Activated CD8-positive, alpha-beta memory T cell treated with anti-CD3 and anti-CD28 coated beads, Interleukin-2, amount 10 ng/mL, durations not matched to agents 7 days and 5 days (primary cell): ENCODE measurements at places on chromosomes 12 and 14. TPM values are rescaled to one million over a fixed set of nuclear protein-coding genes. Genes with fewer than 3 reads are reported as not detected.
A peak's percentile ranks its signal among the peaks of the same experiment; 100 is the strongest.

Gene KRT75
- total RNA-seq = not detected

GRCh38 chr14:90421632-90422020, 24.8 kb downstream of the CALM1 start:
- no peaks in the 10 kb centered on the region for H3K4me1 ChIP-seq
- DNase-seq = no peak
- no peaks in the 10 kb centered on the region for H3K36me3 ChIP-seq
- no peaks in the 10 kb centered on the region for H3K27me3 ChIP-seq
- H3K27ac ChIP-seq = no peak overlapping the region

DNA sequence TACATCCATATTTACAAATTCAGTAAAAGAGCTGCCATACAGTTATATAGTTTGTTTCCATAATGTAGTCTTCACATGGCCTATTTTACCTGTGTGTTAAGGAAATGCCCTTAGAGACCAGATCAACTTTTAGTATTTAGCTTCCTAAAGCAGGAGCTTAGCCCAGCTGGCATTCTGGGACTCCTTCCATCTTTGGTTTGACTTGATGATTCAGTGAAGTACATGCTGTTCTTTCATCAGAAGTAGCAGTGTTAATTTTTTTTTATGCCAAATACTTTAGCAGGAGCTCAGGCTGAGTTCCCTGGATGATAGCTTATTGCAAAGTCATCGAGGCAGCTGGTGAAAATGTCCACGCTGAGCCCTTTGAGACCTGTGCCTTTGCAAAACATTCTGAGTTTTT, 101.0 kb downstream of the FOXG1 start:
- H3K36me3 ChIP-seq = no peaks in the 10 kb centered on the region
- H3K27ac ChIP-seq = no peak overlapping the region
- no peak for DNase-seq
- H3K4me3 ChIP-seq = no peak overlapping the region
- H3K27me3 ChIP-seq = no peaks in the 10 kb centered on the region

DNA sequence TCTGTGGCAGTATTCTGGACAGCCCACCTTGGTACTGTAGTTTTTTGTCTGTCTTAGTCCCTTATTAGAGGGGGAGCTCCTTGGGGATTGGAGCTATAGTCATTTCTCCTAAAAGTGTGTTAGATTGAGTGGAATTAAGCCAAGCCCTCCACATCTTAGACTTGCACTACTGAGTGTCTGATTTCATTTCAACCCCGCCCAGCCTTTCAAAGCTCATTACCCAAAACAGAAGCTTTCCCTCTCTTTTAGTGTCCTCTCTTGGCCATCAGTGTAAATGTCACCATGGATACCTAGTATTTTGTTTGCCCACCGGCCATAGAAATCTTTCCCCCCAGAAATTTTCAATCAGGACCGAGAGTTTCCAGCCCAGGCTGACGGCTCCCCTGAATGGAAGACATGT, 74.5 kb downstream of the LRRC74A start:
- peaks cover 7% of the 10 kb centered on the region for H3K27me3 ChIP-seq
- no peak overlapping the region for H3K4me3 ChIP-seq
- no peak overlapping the region for H3K27ac ChIP-seq
- H3K4me1 ChIP-seq = peaks cover 10% of the 10 kb centered on the region
- no peak for DNase-seq
- no peaks in the 10 kb centered on the region for H3K36me3 ChIP-seq

GRCh38 chr14:31326111-31326510, 94.2 kb downstream of the HEATR5A start:
- no peaks in the 10 kb centered on the region for H3K4me1 ChIP-seq
- no peak overlapping the region for H3K27ac ChIP-seq
- no peak overlapping the region for H3K4me3 ChIP-seq
- H3K27me3 ChIP-seq = no peaks in the 10 kb centered on the region
- peaks cover 8% of the 10 kb centered on the region for H3K36me3 ChIP-seq

DNA sequence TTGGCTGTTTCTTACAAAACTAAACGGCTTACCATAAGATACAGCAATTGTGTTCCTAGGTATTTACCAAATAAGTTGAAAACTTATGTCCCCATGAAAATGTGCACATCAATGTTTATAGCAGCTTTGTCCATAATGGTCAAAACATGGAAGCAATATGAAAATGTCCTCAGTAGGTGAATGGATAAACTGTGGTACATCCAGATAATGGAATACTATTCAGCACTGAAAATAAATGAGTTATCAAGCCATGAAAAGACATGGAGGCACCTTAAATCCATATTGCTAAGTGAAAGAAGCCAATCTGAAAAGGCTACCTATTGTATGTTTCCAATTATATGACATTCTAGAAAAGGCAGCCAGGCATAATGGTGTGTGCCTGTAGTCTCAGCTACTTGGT, 40.7 kb downstream of the CFL2 start:
- H3K36me3 ChIP-seq = no peaks in the 10 kb centered on the region
- peaks cover 1% of the 10 kb centered on the region for H3K4me1 ChIP-seq
- no peak overlapping the region for H3K4me3 ChIP-seq
- peaks cover 5% of the 10 kb centered on the region for H3K27me3 ChIP-seq
- no peak overlapping the region for H3K27ac ChIP-seq

Gene SMOC1
- not detected for total RNA-seq

DNA sequence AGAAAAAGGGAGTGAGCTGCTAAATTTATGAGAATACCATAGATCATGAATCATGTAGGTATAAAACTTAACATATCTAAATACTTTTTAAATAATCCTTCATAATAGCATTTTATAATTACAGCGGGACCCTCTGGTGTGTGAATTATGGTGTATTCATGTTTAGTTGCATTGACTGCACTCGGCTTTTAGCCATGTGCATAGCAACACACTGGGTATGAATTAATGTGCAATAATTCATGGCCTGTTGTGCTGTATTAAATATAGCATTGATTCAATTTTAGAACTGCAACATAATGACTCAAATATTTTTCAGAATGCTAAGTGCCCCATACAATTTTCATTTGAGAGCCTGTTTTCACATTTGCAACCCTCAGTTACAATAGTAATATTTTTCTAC, 249.6 kb upstream of the G2E3 start:
- no peaks in the 10 kb centered on the region for H3K4me1 ChIP-seq
- H3K36me3 ChIP-seq = no peaks in the 10 kb centered on the region
- no peaks in the 10 kb centered on the region for H3K27me3 ChIP-seq
- DNase-seq = no peak

GRCh38 chr12:16076557-16076956, 165.4 kb downstream of the DERA start:
- DNase-seq = no peak
- no peaks in the 10 kb centered on the region for H3K36me3 ChIP-seq
- peaks cover 4% of the 10 kb centered on the region for H3K27me3 ChIP-seq
- no peak overlapping the region for H3K4me3 ChIP-seq

Gene KRT74
- not detected for total RNA-seq

DNA sequence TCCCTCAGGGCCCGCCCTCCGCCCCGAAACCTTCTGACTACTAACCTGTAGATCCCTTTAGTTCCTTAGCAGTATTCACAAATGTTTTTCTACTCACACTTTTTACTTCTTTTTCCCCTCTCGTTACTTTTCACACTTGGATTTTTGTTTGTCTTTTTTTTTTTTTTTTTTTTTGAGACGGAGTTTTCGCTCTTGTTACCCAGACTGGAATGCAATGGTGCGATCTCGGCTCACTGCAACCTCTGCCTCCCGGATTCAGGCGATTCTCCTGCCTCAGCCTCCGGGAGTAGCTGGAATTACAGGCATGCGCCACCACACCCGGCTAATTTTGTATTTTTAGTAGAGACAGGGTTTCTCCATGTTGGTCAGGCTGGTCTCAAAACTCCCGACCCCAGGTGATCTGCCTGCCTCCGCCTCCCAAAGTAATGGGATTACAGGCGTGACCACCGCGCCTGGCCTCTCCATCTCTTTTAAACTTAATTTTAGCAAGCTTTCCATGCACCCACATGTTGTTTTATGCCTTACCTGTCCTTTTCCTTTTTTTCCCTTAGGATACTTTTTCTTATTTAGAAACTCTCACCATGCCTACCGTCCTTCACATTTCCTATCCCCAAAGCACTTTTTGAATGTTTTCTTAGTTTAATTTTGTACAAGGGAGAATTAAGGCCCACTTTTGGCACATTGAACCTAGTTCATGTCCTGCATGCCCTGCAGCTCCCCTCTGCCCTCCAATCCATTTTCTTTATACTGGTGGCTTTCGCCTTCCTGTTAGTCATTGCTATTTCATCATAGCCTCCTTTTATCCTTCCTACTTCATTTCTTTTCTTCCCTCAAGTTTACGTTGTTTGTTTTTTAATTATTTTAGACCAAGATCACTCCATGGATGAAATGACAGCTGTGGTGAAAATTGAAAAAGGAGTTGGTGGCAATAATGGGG, 1.1 kb downstream of the SP1 start:
- peak overlapping the region; percentile 87 for H3K27ac ChIP-seq
- peaks cover 33% of the 10 kb centered on the region for H3K36me3 ChIP-seq
- DNase-seq = peak; percentile 45

- H3K4me1 ChIP-seq = no peaks in the 10 kb centered on the region
- no peaks in the 10 kb centered on the region for H3K36me3 ChIP-seq
- no peak for DNase-seq
- no peaks in the 10 kb centered on the region for H3K27me3 ChIP-seq
These were observed 196.4 kb downstream of the RASSF9 start for GRCh38 chr12:85639834-85640233.

GRCh38 chr14:31380106-31380505, 40.2 kb downstream of the HEATR5A start:
- H3K4me1 ChIP-seq = peaks cover 7% of the 10 kb centered on the region
- peaks cover 3% of the 10 kb centered on the region for H3K36me3 ChIP-seq
- H3K4me3 ChIP-seq = no peak overlapping the region
- H3K27ac ChIP-seq = no peak overlapping the region
- H3K27me3 ChIP-seq = no peaks in the 10 kb centered on the region
- DNase-seq = no peak

- H3K4me3 ChIP-seq = no peak overlapping the region
- H3K27ac ChIP-seq = no peak overlapping the region
- peaks cover 55% of the 10 kb centered on the region for H3K36me3 ChIP-seq
- DNase-seq = no peak
- H3K27me3 ChIP-seq = no peaks in the 10 kb centered on the region
- H3K4me1 ChIP-seq = peaks cover 5% of the 10 kb centered on the region
These were observed 6.8 kb upstream of the MAGOHB start for GRCh38 chr12:10620078-10620779.

Gene SLC6A15
- total RNA-seq = not detected

GRCh38 chr12:54401119-54401518, 16.6 kb upstream of the ZNF385A start:
- no peaks in the 10 kb centered on the region for H3K27me3 ChIP-seq
- DNase-seq = no peak
- H3K4me1 ChIP-seq = peaks cover 26% of the 10 kb centered on the region
- no peak overlapping the region for H3K27ac ChIP-seq

GRCh38 chr14:26835979-26836570, 238.2 kb upstream of the NOVA1 start:
- no peak for DNase-seq
- no peaks in the 10 kb centered on the region for H3K36me3 ChIP-seq
- no peaks in the 10 kb centered on the region for H3K4me1 ChIP-seq
- no peaks in the 10 kb centered on the region for H3K27me3 ChIP-seq

GRCh38 chr14:22991852-22992251, 9.5 kb upstream of the AJUBA start:
- H3K27ac ChIP-seq = no peak overlapping the region
- no peak overlapping the region for H3K4me3 ChIP-seq
- no peaks in the 10 kb centered on the region for H3K27me3 ChIP-seq
- peaks cover 4% of the 10 kb centered on the region for H3K36me3 ChIP-seq
- DNase-seq = no peak
- no peaks in the 10 kb centered on the region for H3K4me1 ChIP-seq

Gene WNK1
- total RNA-seq = 199 TPM

- H3K36me3 ChIP-seq = no peaks in the 10 kb centered on the region
- H3K4me1 ChIP-seq = peaks cover 40% of the 10 kb centered on the region
- H3K4me3 ChIP-seq = no peak overlapping the region
- H3K27ac ChIP-seq = no peak overlapping the region
- DNase-seq = no peak
These were observed 52.2 kb downstream of the SPPL3 start for GRCh38 chr12:120851944-120852343.

- no peak overlapping the region for H3K4me3 ChIP-seq
- peaks cover 6% of the 10 kb centered on the region for H3K36me3 ChIP-seq
- no peak overlapping the region for H3K27ac ChIP-seq
- no peak for DNase-seq
- H3K27me3 ChIP-seq = peaks cover 19% of the 10 kb centered on the region
These were observed 85.2 kb upstream of the MAX start for GRCh38 chr14:65187421-65188049.

DNA sequence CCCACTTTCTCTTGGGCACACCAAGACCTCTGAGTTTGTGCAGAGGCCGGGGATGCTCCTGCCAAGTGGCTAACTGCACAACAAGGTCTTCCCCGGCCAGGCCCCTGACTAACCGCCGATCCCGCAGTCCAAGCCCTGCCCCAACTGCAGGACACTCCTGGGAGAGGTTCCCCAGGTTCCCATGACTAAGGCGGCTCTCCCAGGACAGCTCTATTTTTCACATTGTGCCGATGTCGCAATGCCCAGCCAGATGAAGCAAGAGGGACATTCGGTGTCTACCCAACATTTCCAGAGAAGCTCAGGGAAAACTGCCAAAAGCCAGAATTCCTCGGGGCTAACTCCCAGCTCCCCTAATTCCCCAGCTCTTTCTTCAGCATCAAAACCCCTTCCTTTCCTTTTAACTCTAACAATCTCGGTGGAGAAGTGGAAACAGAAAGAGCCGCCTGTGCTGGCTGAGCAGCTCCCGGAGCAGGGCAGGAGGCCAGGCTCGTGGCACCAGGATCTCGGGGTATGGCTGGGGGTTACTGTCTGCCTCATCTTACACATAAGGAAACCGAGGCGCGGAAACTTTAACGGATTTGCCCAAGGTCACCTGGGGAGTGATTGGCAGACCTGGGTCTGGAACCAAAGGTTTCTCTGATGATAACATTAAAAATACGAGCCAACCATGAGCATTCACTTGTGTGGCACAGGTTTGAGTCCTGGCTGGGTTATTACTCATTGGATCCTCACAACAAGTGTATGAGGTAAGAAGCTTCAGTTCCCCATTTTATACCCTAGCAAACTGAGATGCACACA, 318.2 kb downstream of the BCL11B start:
- H3K27ac ChIP-seq = no peak overlapping the region
- H3K4me3 ChIP-seq = no peak overlapping the region
- no peaks in the 10 kb centered on the region for H3K27me3 ChIP-seq
- peaks cover 13% of the 10 kb centered on the region for H3K4me1 ChIP-seq

Gene TAS2R43
- 0.28 TPM for total RNA-seq

- H3K36me3 ChIP-seq = no peaks in the 10 kb centered on the region
- peak overlapping the region; percentile 27 for H3K27ac ChIP-seq
- no peaks in the 10 kb centered on the region for H3K27me3 ChIP-seq
- H3K4me3 ChIP-seq = no peak overlapping the region
- DNase-seq = no peak
These were observed 55.1 kb downstream of the CALM1 start for GRCh38 chr14:90451961-90452360.

DNA sequence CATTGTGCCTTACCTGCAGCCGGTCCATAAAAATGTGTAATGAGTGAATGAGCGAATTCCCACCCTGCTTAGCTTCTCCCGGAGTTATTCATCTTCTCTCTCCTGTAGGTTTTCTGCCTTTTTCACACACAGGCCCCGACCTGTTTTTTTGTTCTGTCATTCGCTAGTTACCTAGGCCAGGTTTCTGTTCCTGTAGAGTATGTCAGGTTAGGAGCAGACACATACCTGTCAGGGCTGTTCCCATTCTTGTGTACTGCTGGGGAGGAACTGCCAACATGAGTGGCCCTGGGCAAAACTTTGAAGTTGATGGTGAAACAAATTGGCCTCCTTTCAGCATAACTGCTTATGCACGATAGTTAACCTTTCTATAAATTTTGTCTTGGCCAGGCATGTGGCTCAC, 140.1 kb downstream of the SYNE2 start:
- no peak for DNase-seq
- H3K36me3 ChIP-seq = peaks cover 34% of the 10 kb centered on the region
- peaks cover 16% of the 10 kb centered on the region for H3K4me1 ChIP-seq
- H3K27ac ChIP-seq = peak overlapping the region; percentile 59
- no peaks in the 10 kb centered on the region for H3K27me3 ChIP-seq
- H3K4me3 ChIP-seq = no peak overlapping the region
